ENCODE measurements at places on chromosomes 4 and X.

DNA sequence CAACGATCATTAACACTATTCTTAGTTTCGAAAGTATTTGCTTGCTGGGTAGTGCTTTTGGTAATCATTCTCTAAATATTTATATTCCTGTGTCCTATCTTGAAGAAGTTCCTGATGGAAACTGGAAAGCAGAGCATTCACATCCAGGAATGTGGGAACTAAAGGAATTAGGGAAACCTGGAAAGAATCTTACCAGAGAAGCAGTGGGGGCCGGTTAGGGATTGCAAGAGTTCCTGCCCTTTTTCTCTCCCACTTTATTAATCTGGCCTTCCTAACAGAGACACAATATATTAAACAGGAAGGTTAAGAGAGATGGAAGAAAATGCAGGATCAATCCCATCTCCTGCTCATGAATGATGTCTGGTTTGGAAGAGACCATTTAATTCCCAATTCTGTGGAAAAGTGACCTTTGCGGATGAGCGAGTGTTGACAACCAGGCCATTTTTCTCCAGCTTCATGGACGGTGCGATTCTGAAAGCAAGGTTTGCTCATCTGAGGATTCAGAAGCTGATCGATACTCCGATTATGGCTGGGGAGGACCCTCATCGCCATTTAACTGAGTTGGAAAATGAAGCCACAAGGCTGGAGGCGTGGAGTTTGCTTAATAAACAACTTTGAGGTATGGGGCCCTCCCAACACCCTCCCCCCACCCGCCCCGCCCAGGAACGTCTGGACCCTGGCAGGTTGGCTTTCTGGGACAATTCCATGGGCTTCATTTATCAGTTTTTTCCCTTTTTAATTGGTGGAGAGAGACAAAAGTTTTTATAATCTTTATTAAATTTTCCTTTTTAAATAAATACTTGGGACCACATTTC is 52.3 kb downstream of the C4orf51 start:
- no peak for DNase-seq

GRCh38 chrX:41692162-41692749 is 3.5 kb downstream of the GPR34 start:
- no peak for DNase-seq

DNA sequence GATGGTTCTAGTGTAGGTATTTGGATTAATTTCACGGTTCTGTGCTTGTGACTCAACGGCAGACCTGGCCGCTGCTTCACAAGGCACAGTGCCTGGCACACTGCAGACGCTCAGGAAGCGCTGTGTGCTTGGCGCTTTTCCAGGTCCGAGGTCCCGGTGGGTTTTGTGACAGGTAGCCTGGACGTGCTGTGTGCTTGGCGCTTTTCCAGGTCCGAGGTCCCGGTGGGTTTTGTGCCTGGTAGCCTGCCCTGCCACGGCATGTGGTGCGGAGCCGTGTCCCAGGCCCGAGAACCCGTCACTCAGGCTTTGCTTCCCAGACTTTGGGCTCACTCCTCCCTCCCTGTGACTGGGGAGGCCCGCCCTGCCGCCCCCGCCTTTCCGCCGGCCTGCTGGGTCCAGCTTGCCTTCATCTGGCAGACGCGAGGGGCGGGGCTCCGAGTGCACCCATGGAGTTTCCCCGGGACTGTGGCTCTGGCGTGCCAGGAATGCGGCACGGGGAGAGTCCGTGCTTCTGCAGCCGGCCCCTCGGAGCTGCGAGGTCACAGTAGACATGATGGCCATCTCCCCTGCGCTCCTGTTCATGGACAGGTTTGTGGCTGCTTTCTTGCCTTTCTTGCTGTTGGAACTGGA is 44.2 kb downstream of the TBC1D14 start:
- no peak for DNase-seq

DNA sequence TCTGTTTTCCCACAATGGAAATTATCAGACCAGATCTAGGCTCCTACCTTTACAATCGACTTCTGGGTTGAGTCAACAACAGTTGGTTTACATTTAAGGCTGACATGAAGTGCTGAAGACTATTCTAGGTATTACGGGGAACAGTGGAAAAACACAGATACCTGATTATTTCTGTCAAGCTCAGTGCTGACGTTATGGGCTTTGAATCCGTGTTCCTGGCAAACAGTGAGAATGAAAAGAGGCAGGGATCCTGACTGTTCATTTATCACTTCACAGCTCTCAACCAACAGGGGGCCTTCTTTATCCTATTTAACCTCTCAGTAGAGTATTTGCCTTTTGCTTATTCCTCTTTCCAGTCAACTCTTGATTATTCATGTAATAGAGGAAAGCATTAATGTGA is 43.1 kb downstream of the TMEM164 start:
- no peak for DNase-seq

GRCh38 chr4:182624281-182624680 is 292.9 kb downstream of the DCTD start:
- no peak for DNase-seq

DNA sequence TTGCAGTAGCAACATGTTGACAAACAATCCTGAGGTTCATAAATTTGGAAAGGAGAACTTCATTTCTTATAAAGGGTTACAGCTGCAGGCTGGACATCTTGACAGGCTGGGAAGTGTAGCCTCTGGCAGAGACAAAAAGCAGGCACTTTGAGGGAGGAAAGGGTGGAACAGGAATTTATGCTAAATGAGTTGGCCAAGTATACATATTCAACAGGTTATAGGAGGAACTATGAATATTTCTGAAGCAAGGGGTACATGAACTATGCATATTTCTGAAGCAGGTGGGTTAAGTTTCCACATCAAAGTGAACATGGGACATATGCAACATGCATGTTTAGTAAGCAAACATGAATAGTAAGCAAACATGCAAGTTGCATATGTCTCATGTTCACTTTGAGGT is 1.6 kb upstream of the ANTXR2 start:
- DNase-seq: no peak

GRCh38 chr4:139734201-139734874 is 68.7 kb downstream of the MGST2 start:
- DNase-seq: no peak

DNA sequence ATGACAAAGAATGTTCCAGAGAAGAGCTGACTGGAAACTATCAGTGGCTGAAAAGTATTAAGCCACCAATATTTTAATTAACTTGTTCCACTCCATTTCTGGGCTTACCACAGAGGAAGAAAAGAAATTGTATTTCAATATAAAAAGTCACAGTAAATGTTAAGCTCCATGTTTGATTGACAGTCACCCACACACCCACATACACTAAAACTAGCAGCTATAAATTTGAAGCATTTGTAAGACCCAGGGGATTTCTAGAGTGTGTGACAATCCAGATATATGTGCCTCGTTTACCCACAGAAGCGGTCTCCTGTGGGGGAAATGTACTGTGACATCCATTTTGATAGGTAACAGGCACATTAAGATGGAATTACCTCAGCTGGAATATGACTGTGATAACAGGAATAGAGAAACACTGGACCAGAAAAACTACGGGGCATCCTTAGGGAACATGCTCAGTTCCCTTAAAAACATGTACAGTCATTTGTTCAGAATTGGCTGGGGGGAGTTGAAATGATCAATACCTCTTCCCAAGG is 39.0 kb upstream of the RASGEF1B start:
- no peak for DNase-seq

DNA sequence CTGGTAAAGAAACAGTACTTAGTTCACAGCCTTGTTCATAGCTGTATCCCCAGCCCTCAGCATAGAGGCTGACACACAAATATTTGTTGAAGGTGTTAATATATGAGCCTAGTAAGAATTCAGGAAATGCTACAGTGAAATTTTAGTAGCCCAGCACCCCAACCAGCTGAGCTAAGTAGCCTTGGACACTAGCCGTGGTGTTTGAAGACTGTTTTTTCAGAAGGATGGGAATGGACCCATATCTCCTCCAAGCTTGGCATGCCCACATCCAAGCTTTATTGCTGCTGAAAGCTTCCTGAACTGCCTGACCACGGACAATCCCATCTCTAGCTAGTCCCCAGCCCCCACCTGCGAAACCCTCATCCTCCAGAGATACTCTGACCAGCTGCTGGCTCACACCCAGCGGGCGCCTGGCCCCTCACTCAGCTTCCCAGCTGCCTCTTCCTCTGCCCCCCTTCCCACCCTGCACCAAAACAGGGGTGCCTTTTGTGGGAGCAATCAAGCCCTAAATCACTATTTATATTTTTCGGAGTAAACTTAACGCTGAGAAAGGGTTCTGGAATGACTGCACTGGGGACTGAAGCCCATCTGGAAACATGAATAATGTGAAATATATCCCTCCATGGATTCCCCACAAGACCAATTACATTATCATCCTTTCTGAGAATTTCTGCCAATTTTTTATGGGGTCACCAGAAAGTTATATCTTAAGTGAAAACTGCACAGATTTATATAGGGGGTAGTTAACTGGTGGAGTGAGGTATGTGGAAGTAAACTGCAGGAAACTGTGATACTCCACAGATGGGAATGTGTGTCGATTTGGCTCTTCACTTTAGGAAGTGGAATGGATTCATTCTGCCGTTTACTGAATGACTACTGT is 41.1 kb upstream of the CBR4 start:
- DNase-seq: no peak

- DNase-seq: no peak
Observed at GRCh38 chrX:96889726-96890125, 6.0 kb downstream of the RPA4 start.

DNA sequence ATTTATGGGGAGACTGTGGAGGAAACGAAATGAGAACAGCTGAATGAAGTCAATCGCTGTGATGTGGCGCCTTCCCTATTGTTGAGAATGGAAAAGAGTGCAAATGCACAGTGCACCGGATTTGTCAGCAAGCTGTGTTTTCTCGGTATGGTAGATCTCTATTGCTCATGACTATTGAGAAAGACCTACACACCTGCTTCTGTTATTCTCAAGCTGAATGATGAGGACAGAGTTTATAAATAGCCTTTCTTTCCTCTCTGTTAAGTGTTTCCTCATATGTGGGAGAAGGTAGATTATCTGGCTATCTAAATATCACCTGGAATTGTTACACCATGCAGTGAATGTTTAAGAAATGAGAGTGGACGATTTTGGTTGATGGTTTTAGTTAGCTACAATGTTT is 650.7 kb downstream of the IL1RAPL1 start:
- DNase-seq: no peak

Measured in cerebellar nuclear complex (tissue), 1 donor.